ENCODE measurements at places on chromosomes 7 and 10. TPM values are rescaled to one million over a fixed set of nuclear protein-coding genes. Genes with fewer than 3 reads are reported as not detected.

DNA sequence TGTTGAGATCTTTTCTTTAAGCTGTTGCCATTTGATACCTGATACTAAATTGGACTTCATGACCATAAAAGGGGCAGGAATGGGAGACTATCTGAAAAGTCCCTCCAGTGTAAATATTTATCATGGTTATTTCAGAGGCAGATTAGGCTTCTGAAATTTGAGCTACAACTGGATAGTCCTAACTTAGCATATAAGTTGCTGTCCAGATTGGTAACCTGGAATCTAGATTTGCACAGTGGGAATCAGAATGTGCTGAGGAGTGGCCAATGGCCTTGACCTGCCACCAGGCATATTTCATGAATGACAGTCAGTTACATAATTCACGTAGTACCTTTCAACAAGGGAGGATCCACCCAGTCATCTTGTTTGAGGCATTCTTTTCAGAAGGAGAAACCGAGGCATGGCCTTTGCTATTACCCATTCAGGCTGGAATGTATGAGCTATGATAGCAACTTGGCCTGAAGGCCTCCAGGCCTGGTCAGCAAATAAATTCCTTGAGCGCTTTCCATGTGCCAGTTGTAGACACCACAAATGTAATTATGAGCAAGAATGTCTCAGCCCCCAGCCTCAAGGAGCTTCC lies 80.0 kb downstream of the EEPD1 start:
- H3K4me3 ChIP-seq, result no peak overlapping the region
- no peaks in the 10 kb centered on the region for H3K27me3 ChIP-seq
- H3K27ac ChIP-seq, result no peak overlapping the region
- no peak for DNase-seq

GRCh38 chr10:33793793-33794192 lies 459.3 kb upstream of the NRP1 start:
- no peak for DNase-seq
- H3K27ac ChIP-seq, result no peak overlapping the region
- H3K4me1 ChIP-seq, result no peaks in the 10 kb centered on the region
- H3K4me3 ChIP-seq, result no peak overlapping the region
- H3K27me3 ChIP-seq, result no peaks in the 10 kb centered on the region
- no peaks in the 10 kb centered on the region for H3K36me3 ChIP-seq

The HDAC9 gene
- total RNA-seq, result 63.0 TPM

DNA sequence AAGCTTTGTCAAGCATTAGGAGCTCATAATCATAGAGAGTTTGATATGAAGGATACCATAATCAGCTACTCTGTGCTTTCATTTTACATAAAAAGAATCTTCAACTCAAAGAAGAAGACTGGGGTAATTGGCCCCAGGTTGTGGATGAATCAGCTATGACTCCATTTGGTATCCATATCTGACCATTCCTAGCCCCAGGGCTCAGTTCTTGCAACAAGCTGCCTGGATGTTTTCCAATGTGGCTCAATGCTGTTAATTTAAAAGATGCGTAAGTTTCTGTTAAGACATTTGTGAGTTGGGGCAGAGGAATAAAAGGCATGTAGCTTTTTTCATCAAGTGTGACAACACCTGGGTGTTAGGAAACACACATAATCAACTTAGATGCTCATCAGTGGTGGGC lies 951.1 kb downstream of the NRG3 start:
- H3K27ac ChIP-seq, result no peak overlapping the region
- H3K4me1 ChIP-seq, result no peaks in the 10 kb centered on the region
- H3K4me3 ChIP-seq, result no peak overlapping the region
- H3K27me3 ChIP-seq, result no peaks in the 10 kb centered on the region
- DNase-seq, result no peak

The NRCAM gene
- 5.2 TPM for total RNA-seq
